ENCODE measurements at places on chromosomes 3 and 15. TPM values are rescaled to one million over a fixed set of nuclear protein-coding genes. Genes with fewer than 3 reads are reported as not detected.

- peak; percentile 5 for DNase-seq
These were observed 169.1 kb downstream of the TPRG1 start for GRCh38 chr3:189340680-189341460.

GRCh38 chr15:68348081-68348480, 70.5 kb downstream of the FEM1B start:
- DNase-seq = no peak

DNA sequence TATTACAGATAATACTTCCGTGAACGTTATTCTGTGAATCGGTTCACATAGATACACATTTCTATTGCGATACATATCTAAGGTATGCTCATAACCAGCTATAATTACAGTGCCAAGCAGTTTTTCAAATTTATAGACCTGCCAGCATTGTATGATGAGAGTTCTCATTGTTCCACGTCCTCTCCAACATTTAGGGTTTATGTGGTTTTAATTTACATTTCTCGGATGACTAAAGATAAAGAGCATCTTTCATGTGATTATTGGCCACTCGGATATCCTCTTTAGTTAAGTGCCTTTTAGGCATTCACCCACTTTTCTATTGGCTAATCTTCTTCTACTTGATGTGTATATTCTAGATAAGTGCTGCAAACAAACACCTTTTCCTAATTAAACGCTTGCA, 134.7 kb upstream of the CCDC54 start:
- DNase-seq = no peak

- peak; percentile 46 for DNase-seq
These were observed 264.8 kb downstream of the SLCO3A1 start for GRCh38 chr15:92118162-92118935.

GRCh38 chr3:149327156-149327555, 6.3 kb downstream of the TM4SF18 start:
- no peak for DNase-seq

DNA sequence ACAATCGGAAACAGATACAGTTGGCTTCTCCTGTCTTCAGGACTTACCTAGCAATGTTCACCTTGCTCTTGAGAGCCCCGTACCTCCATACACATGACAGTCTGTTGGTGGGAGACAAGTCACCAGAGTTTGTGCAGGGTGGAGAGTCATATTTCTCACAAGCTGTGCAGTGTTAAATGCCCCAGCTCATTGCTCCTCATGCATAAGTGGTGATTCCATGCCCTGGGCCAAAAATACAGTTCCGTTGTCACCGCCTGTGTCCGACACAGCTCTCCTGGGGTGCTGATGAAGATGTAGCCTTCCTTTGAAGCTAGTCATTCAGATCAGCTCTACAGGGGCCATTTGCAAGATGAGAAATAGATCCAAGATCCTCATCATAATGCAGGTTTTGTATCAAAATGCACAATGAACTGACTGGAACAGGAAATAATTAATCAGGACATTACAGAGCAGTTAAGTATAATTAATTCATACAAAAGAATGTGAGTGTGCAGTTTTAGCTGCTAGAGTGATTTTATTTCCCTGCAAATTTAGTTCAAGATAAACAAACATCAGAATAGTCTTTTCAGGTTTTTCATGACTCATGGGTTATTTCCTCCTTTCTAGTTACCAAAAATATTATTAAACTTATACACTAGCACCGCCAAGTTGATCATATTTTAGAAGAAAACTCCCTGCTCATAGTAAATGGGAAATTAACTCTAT, 66.5 kb downstream of the CD47 start:
- DNase-seq = no peak

DNA sequence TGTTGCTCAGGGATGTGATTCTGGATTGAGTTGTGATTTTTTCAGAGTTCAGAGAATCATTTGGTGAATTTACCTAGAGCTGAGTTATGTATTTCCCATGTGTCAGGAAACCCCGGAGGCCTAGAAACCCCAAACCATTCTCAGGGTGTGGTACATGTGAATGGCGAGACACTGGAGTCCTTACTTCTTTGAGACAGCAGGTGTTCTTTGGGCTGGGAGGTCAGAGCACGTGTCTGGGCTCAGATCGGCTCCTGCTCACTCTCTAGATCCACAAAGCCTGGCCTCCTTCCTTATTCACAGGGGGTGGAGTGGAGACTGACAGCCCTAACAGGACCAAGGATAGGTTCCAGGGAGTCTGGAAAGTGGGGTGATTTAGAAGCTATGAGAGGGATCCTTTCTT, 145.8 kb downstream of the CHDH start:
- DNase-seq = no peak

- DNase-seq = no peak
These were observed 141.7 kb downstream of the ITPR1 start for GRCh38 chr3:4634894-4635293.

DNA sequence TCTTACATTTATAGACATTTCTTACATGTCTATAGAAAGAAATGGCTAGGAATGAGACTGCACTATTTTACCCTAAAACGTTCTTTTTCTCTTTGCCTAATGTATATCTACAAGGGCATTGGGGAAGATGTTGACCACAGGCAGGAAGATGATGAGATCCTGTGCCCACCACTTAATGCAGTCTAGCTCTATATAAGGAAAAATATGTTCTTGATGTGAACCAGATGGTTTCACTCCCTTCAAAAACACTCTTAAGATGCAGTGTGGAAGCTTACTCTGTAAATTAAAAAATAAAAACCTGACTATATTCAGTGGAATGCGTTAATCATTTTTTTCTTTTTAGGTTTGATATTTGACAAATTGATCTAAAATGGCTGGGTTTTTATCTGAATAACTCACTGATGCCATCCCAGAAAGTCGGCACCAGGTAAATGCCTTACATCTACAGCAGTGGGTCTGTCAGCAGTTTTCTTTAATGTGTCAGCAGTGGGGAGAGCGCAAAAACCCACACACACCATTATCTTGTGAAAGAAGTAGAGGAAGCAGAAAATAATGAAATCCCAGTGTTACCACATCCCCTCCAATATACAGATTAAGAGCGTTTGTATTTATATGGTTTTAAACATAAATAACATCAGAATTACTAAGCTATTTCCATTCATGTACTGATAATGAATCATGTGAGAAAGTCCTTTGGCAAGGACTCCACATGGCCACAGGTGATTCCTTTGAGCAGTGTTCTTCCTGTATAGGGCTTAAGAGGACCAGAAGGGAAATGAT, 10.1 kb downstream of the AGTR1 start:
- no peak for DNase-seq

DNA sequence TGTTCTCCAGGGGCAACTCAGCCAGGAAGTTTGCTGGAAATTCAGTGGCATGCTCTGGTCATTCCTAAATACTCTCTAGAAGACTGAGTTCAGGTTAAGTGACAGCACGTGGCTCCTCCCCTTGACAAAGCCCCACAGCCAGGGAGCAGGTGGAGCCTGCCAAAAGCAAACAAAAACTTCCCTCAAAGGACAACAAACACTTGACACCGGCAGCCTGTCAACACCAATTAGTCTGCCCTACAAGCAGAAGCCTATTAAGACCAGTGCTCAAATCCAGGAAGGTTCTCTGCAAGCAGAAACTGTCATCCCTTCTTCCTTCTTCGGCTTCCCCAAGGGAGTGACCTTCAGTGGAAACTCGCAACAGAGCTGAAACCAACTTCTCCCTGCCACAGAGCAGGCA, 5.0 kb downstream of the MEX3B start:
- DNase-seq = peak; percentile 78

DNA sequence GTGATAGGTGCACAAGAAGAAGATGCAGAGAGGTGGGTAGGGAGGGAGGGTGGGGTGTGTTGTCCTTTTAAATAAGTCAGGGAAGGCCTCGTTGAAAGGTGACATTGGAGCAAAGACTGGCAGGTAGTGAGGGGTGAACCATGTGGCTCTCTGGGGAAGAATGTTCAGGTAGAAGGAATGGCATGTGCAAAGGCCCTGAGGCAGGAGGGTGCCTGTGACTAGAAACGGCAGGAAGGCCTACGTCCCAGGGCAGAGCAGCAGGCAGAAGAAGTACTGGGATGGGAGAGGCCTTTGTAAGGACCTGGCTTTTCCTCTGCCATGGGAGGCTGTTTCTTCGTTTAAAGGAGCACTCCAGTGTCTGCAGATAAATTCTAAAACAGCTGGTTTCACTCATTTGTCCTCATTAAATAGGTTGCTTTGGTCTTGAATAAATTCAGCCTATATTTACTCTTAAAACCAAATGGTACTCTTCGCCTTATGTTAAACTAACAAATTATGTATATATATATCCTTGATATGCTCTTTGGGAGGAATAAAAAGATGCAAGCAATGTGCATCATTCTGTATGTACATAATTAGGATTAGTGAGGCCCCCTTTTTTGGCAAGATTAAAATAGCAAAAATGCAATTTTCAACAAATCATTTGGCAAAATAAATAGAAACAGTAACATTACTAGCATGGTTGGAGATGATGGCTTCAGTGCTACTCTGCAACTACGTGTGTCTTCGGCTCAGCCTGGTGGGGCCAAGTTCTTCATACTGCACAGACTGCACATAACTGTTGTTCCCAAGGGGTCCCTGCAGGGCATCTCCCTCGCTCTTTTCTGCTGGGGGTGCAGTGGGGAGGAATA, 151.4 kb downstream of the KLF13 start:
- DNase-seq = no peak

GRCh38 chr3:5181469-5182141, 5.9 kb upstream of the EDEM1 start:
- DNase-seq = no peak

DNA sequence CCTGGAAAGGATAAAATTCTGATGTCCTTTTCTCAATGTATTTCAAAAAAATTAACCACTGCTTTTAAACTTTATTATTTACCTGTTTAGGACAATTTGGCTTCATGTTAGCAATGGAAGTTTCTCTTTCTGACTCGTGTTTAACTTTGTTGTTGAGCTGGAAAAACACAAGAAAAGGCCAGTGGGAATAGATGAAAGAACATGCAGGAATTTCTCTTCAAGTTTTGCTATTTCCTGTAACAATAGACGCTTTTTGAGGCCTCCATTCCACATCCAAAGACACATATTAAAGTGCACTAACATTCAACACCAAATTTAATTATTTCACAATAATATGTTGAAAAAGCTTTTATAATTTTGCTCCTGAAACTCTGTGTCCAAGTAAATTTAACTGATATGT, 9.7 kb downstream of the RBMS3 start:
- no peak for DNase-seq

- no peak for DNase-seq
These were observed 141.8 kb upstream of the BNIP2 start for GRCh38 chr15:59830873-59831272.

GRCh38 chr15:78316283-78317083, 17.1 kb upstream of the SKIC8 start:
- peak; percentile 80 for DNase-seq

ERICH6 gene
- not detected for total RNA-seq

SERPINI2 gene
- not detected for total RNA-seq

PARP15 gene
- total RNA-seq = not detected

SIDT1 gene
- not detected for total RNA-seq

WNT7A gene
- total RNA-seq = 0.07 TPM

Data from H7 (cell line).